ENCODE measurements at places on chromosomes 16 and 17.
A peak's percentile ranks its signal among the peaks of the same experiment; 100 is the strongest.

GRCh38 chr16:19436540-19436939 lies 18.9 kb downstream of the TMC5 start:
- DNase-seq, result no peak

DNA sequence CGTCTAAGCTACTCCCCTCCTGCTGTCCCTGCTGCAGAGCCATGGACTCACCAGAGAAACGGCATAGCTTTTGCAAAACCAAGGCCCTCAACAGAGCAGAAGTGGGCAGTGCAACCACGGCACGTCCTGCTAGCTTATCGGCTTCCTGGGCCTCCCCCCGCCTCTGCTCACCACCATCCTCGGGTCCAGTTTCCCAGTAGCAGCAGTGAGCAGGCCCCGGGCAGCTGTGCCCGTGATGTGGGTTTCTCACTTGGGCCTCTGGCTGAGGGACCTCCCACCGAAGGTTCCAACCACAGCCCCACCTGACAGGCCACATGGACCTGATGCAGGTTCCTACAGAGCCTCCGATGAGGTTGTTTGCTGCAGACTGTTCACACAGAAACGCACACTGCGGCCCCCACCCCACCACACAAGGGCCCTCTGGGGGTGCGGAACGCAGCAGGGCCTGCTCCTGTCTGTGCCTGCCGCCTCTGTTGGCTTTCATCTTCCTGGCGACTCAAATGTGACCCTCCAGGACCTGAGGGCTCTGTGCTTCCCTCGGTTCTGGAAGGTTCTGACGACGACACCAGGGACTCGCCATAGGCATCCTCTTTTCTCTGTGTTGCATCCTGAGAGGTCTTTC lies 24.8 kb downstream of the PDIA2 start:
- DNase-seq, result no peak

DNA sequence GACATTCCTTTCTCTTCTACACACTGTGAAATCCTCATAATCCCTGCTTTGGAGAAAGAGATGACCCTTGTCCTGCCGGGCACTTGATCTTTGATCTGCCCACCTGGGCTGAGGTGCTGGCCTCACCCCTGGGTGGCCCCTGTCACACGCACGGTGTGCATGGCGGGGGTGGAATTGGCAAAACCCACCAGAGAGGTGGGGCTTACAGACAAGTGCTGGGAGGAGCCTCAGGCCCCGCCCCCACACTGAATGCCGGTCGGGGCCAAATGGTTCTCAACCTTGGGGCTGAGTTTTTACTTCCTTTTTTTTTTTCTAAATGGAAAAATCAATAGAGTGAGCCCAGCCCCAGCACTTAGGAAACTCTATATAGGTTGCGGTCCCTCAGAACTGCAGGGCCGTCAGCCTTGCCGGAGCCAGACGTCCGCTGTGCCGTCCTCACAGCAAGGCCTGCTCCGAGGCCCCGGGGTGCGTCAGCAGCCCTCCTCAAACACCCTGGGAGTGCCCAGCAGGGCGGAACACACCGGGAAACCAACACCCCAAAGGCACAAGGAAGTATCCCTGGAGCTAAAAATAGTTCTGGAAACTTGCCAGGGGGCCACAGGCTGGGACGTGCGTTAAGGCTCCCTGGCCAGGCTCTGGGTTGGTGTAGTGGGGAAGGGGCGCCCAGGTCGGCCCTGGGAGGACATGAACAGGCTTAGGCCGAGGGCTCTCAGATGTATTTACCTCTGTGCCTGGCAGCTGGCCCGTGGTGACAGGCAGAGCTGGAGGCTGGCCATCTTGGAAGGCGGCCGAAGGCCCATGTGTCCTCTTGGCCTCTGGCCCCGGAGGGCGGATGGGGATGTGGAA lies 11.0 kb downstream of the GPRC5C start:
- no peak for DNase-seq

DNA sequence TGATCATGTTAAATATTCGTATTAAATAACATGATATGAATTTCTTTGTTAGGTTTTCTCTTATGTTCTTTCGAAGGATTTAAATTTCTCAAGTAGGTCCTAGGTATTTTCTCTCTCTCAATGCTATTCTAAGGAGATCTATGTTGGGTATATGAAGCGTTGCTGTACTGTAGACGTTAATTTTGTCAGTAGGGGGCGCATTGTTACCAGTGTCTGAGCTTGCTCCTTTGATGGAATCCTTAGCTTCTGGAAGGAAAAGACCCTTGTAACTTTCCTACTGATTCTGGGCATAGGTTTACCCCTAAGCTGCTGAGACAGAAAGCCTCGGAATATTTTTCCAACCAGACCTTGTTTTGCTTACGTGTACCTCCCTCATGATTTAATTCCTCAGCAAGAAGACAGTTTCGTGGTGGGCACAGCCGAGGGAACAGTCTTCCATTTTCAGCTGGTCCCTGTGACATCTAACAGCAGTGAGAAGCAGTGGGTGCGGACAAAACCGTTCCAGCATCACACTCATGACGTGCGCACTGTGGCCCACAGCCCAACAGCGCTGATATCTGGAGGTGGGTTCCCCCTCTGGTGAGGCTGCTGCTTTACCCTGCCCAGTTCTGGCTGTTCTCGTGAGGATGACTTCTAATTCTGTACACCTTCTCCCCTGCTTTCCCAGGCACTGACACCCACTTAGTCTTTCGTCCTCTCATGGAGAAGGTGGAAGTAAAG lies 17.9 kb downstream of the UTP4 start:
- DNase-seq, result peak; percentile 38

- no peak for DNase-seq
Measured at GRCh38 chr17:19345486-19346350, 16.8 kb downstream of the B9D1 start.

DNA sequence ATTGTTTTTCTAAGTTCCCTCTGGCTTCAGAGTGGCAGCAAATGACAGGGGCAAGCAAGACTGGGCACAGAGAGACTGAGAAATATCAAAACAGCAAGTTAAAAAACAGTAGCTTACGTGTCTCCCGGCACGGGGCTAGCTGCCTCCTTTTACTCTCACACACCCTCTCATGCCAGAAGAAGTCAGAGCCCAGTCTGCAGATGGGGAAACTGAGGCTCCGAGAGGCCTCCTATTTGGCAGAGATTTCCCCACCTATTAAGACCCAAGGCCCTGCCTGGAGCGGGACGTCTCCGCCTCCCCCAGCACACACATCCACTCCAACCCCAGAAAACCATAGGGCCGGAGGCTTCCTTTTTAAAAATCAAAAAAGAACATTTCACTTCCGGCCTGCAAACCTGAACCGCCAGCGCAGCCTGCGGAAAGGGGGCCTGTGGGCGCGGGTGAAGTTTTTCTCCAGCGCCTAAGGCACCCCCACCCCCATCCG lies 832 bp downstream of the CARHSP1 start:
- DNase-seq, result no peak

DNA sequence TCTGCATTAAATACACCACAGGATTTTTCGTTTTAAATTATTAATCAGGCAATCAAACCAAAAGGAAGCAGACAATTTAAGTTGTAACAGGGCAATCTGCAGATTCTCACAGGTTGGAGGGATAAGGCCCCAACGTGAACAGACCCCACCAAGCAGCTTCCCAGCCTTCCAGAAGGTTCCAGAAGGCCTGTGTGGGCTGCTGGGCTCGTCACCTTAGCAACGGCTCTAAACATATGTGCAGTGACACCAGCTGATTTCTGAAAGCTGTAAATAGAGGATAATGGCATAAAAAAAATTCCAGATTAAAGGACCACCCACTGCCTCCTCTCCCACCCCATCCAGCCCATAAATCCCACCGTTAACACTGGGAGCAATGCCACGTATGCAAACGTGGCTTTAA lies 123.8 kb downstream of the ZNF778 start:
- no peak for DNase-seq
